ENCODE measurements at places on chromosomes 16 and 17.
A peak's percentile ranks its signal among the peaks of the same experiment; 100 is the strongest.

DNA sequence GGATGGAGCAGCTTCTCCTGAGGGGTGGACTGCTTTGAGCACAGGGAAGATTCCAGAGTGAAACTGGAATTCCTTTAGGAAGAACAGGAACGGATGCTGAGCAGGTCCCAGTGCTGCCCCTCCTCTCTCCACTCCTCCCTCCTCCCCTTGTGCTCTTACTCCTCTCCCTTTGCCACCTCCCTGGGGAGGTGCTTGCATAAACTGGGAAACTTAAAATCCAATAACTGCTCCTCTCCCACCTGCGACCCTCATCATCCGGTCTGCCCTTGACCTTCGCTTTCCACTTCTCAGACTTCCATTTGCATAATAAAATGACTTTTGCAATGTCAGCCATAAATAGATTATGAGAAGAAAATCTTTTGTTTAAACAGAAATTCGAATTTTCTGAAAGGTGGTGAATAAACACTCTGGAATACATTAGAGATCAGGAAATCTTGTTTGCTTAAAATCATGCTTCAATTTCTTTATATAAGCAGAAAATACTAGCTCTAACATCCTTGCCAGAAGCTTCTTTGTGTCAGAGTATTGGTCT lies 23.7 kb downstream of the HSBP1 start:
- DNase-seq, result no peak

- DNase-seq, result no peak
Measured at GRCh38 chr17:49990331-49990730, 4.7 kb downstream of the DLX3 start.

GRCh38 chr17:1096215-1096614 lies 83.6 kb downstream of the ABR start:
- no peak for DNase-seq

GRCh38 chr16:67708368-67708771 lies 10.7 kb downstream of the GFOD2 start:
- peak; percentile 28 for DNase-seq

- no peak for DNase-seq
Measured at GRCh38 chr16:69084289-69084688, 21.2 kb upstream of the HAS3 start.

DNA sequence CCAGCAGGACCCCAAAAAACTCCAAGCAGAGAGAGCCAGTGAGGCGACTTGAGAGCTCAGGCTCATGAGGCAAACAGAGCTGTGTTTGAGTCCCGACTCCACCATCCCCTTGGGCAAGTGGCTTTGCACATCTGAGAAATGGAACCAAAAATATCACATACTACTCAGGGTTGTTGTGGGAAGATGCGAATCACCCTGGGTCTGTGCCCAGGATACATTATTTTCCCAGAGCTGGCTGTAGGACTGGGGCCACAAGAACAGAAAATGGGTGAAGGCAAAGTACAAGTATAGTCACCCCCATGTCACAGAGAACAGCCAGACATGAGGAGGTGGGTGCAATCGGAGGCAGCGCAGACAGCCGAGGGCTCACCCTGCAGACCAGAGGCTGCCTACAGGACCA lies 127.3 kb downstream of the GAS7 start:
- no peak for DNase-seq

DNA sequence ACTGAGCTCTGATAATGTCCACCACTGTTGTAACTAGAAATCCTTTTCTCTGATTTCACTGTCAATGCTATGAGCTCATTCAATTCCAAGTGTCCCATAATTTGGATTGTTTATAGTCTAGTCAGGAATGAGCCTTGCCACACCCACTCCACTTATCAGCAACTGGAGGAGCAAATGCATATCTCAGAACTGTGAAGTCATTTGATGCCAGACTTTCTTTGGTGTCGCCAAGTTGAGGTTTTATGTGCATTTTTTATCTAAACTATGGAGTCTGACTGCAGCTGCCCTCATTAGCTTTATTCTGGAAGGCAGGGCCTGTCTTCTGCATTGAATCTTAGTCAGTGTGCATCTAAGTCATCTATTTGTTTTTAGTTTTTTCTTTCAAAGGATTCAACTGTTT lies 361.3 kb downstream of the PMP22 start:
- no peak for DNase-seq

- DNase-seq, result no peak
Measured at GRCh38 chr17:37187262-37187661, 188.5 kb upstream of the C17orf78 start.

DNA sequence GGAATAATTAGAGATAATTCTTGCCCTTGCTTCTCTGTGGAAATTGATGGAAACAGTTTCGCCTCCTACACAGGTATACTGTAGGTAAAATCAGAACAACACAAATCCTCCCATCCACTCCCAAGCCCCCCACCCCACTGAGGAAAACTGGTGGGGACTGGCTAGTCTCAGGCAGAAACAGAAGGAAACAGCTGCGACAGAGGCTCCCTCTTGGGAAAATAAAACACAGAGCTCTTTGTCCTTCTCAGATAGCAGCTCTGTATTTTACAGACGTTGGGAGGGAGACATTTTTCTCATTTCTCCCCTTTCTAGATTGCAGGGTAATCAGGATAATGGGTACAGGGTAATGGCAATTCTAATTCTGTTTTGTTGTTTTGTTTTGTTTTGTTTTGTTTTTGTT lies 1.1 kb downstream of the SLFN13 start:
- no peak for DNase-seq

- DNase-seq, result no peak
Measured at GRCh38 chr16:20948444-20948843, 47.9 kb downstream of the LYRM1 start.

DNA sequence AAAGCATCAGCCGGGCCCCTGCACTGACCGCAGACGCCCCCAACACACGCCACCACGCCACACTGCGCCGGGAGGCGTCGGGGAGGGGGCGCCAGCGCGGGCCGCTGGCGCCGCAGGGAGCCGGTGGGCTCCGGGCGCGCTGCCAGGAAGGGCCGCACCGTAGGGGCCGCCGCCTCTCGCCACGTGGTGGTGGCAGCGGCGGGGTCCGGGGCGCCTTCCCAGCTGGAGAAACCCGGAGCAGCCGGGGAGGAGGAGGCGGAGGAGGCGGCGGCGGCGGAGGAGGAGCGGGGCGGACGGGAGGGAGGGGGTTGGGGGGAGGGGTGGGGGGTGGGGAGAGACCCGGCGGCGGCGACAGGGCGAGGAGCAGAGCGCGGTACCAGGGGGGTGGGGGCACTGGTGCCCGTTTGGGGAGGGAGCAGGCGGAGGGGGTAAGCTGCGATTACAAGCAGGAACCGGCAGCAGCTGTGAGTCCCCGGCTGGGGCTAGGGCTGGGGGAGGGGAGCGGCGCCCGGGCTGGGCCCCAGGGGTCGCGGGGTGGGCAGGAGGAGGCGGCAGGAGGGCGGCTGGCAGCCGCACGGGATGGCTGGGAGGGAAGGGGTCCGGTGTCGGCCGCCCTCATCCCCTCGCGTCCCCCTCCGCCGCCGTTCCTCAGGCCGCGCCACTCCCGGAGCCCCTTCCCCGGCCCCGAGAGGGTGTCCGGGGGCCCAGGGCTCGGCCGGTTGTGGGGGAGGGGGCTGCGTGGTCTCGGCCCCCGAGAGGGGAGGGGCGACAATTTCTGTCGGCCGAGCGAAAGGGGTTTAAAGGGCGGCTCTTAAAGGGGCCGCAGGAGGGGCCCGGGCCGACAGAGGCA lies at the start of gene TBKBP1:
Gene TBKBP1, plus strand, starts transcription at position 431 of the 850 bp plus-strand sequence. CDS start 1,952 bp downstream, outside the sequence.
- DNase-seq, result peak; percentile 28

- peak; percentile 42 for DNase-seq
Measured at GRCh38 chr16:58464047-58464915, 35.7 kb upstream of the NDRG4 start.

GRCh38 chr16:86925067-86925791 lies 346.9 kb downstream of the FOXL1 start:
- DNase-seq, result no peak

- DNase-seq, result no peak
Measured at GRCh38 chr16:278863-279366, 1.5 kb upstream of the ARHGDIG start.

DNA sequence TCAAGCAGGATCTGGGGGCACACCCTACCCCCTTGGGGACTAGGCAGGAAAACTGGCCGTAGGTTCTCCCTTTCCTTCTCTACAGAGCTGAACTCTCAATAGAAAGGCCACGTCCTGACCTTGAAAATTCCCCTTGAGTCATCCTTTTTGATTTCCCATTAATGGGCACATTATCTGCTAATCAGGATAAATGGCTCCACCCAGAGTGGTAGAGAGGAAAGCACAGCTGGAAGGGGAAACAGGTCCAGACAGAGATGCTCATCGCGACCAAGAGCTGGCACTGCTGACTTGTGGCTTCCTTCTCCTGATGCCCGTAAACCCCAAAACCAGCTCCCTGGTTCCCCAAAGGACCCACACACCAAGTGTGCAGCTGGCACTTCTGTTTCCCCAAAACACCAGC lies 206.5 kb upstream of the CDH5 start:
- DNase-seq, result peak; percentile 7

DNA sequence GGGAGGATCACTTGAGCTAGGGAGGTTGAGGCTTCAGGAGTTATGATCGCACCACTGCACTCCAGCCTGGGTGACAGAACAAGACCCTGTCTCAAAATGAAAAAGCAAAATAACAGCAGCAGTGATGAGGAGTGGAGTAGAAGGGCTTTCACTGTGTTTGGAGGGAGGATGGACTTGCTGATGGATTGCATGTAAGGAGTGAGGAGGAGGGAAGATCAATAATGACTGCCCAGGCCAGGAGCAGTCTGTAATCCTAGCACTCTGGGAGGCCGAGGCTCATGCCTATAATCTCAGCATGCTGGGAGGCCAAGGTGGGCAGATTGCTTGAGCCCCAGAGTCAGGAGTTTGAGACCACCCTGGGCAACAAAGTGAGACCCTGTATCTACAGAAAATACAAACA lies 14.8 kb upstream of the CNEP1R1 start:
- DNase-seq, result no peak

DNA sequence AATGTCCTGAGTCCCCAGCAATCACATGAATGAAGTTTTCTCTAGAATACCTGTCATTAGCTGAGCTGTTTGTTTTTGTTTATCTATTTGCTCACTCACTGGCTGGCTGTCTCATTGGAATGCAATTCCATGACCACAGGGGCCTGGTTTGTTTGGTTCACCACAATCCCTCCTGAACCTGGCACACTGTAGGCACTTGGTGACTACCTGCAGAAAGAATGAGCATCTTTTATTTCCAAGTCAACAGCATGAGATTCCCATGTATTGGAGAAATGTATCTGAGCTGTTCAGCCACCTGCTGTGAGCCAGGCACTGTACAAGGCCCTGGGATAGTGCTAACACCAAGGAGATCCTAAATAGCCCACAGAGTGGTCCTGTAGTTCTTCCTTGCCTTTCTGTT lies 345.1 kb downstream of the XYLT1 start:
- no peak for DNase-seq

DNA sequence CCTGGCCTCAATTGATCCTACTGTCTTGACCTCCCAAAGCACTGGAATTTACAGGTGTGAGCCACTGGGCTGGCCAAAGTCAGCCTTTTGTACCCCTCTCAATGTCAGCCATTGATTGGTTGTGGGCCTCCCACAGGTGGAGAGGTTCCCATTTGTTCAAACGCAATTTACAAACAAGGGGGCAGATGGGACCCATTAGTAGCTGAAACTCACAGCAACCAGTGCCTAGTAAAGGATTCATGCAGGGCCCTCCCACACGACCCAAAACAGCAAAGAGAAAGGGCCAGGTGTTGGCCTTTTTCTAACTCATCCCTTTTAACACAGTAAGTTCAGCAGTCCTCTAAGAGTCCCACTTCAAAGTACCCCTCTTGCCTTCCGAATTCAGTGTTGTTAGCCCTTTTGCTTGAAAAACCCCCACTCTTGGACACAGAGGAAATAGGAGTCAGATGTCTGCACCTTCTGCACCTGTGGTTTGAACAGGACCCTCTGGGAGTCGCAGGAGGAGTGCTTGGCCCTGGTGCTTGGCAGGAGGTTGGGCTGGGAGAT lies 89.2 kb downstream of the PITPNC1 start:
- no peak for DNase-seq

- no peak for DNase-seq
Measured at GRCh38 chr16:85098565-85098964, 13.7 kb downstream of the CIBAR2 start.

- no peak for DNase-seq
Measured at GRCh38 chr16:4058386-4058785, 57.9 kb downstream of the ADCY9 start.

DNA sequence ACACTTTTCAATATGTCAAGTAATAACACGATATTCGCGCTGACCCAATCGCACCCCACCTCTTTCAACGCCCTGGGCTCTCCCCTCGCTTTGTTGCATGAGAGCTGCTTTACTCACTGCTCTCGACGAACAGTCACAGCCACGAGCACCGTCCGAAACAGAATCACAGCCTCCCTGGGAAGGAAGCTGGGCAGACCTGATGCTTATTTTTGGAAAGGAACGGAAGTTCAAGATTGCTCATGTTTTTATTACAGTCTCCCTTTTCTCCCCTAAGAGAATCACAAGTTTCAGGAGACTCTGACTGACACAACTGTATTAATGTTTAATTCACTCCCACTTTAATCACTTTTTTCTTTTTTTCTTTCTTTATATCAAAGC lies 67.8 kb downstream of the ANKRD11 start:
- DNase-seq, result peak; percentile 95

- no peak for DNase-seq
Measured at GRCh38 chr17:50461550-50462132, 7.0 kb downstream of the CHAD start.

DNA sequence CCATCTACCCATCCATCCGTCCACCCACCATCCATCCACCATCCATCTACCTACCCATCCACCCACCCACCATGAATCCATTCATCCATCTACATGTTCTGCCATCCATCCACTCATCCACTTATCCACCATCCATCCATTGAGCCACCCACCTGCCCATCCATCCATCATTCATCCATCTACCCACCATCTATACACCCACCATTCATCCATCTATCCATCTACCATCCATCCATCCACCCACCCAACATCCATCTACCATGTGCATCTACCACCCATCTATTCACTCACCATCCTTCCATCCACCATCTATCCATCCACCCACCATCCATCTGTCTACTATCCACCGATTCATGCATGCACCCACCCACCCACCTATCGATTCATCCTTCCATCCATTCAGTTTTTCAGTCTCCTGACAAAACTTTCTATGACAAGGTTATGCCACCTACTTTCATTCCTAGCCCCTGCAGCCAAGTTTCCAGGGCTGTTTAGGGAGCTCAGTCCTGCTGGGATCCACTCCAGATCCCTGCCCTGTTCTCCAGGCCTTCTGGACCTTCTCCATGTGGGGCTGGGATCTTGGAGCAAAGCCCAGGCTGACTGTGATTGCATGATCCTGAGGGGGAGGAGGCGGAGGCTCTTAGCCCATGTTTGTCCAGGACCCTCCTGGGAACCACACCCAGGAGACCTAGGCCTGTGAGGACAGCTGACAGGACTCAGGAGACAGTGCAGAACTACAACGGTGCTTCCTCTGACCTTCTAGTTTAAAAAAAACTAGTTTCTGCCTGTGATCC lies 27.4 kb downstream of the BCO1 start:
- DNase-seq, result no peak
